HFF-Myc (cell line): ENCODE measurements at places on chromosomes 16 and 17.

DNA sequence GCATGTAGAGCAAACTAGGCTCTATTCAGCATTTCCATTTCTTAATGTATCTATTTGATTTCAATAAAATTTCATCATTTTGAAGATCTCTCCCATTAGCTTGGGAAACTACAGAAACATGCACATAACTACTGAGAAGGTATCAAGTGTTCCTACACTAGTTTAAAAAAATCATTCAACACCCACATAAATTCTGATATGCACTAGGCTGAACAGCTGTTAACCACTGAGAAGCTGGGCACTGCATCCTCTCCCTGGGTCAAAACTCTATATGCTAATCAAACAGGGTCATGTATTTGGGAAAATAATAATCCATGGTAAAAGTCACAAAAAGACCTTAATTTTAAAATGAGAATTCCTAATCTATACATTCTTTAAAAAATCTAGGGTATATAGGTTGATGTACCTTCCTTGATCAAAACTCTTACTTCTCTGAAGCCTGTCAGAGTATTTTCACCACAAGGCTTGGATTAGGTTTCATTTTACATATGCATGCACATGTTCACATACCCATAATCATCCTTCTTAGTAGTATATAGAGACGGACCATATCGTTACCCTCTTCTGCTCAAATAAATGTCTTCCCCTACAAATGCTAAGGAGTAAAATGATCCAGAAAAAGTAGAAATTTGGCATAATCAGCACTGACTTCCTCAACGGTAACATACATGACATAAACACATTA, 57.2 kb downstream of the KANSL1 start:
- DNase-seq = no peak

DNA sequence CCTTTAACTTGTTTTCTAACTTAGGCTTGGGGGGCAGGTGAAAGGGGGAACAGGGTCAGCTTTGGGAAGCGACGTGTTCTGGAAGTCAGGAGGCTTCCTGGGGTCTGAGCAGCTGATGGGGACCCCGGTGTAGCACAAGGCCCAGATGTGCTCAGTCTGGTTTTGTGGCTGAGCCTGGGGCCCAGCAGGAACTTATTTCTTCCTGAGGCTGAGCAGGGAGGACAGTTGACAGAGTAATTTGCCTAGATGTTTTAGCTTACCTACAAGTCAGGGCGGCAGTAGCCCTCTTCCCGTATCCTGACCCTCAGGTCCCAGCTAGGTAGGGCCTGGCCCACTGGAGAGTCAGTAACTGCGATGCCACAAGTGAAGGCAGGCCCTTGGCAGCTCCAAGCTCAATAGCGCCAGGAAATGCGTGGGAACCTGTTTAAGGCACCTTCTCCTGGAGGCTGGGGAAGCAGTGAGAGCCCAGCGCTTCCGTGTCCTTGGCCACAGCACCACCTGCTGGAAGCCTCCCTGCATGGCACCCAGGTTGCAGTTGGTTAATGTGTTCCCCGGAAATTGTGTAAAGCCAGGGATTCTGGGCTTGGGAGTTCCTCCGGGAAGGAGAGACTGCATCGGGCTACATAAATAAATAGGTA, 5.2 kb downstream of the CCR7 start:
- DNase-seq = peak; percentile 88

DNA sequence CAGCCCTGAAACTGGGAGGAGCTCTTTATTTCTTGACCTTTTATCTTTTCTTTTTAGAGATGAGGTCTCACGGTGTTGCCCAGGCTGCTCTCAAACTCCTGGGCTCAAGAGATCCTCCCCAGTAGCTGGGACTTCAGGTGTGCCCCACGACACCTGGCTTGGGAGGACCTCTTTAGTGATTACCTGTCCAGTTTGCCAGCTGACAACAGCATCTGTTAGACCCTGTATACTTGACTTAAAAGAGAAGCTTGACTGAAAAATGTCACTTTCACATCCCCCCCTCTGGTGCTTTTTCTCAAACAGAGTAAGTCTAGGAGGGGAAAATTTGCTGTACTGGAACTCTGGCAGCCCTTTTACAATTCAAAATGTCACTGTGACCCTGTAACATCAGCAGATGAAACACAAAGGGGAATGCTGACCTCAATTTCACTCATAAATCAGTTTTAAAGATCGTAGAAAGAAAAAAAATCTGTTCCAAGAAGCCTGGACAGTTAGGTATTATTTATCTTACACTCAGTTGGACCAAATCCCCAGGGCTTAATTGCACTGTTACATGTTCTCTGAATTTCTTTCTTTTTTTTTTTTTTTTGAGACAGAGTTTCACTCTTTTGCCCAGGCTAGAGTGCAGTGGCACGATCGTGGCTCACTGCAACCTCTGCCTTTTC, 1.8 kb upstream of the ERN1 start:
- no peak for DNase-seq

DNA sequence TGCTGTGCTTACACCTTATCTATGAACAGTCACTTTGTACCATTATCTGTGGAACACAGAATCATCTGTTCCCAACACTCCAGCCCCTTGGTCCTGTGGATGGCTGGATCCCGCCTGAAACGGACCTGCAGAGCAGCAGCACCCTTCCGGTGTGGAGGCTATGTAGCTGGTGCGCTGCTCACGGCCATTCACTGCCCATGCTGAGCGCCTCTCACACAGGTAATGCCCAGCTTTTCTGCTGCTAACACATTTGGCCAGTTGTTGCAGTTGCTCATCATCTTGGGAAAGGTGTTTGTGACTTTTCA, 11.4 kb upstream of the PLK1 start:
- DNase-seq = no peak

DNA sequence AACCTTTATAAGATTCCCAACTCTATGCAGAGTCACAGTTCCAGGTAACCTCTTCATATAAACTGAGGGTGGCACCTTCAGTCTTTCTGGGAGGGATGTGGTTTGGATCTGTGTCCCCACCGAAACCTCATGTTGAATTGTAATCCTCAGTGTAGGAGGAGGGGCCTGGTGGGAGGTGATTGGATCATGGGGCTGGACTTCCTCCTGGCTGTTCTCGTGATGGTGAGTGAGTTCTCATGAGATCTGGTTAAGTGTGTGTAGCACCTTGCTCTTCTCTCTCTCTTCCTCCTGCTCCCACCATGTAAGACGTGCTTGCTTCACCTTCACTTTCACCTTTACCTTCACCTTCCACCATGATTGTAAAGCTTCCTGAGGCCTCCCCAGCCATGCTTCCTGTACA, 30.5 kb downstream of the HS3ST2 start:
- no peak for DNase-seq
